Memory B cell (primary cell): ENCODE measurements at places on chromosomes 6 and 20.

DNA sequence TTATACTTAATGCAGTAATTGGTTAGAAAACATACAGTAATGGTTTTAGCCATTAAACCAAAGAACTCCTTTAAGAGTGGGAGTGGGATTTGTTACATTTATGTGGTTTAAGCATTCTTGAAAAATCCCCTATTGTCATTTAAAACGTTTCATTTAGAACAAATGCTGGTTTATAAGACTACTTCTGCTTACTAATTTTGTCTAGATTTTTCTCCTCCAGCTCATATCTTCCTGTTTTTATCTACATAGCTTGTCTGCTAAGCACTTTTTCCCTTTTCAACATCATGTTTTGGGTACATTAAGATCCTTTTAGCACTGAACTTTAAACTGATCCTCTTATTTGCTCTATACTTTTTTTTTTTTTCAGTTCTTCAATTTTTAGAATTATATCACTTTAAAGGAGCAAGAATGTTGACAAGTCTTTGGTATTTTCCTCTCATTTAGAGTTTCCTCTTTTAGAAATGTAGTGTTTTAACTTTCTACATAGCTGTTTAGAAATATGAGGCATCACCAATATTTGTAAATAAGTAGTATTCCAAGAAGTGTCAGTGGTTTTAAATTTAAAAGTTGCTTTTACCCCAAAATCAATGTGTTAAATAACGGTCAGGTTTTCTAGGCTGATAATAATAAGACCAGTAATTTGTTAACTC lies 80.9 kb downstream of the SESN1 start:
- DNase-seq, result no peak

GRCh38 chr20:34544109-34544796 lies 14.3 kb upstream of the MAP1LC3A start:
- no peak for DNase-seq

DNA sequence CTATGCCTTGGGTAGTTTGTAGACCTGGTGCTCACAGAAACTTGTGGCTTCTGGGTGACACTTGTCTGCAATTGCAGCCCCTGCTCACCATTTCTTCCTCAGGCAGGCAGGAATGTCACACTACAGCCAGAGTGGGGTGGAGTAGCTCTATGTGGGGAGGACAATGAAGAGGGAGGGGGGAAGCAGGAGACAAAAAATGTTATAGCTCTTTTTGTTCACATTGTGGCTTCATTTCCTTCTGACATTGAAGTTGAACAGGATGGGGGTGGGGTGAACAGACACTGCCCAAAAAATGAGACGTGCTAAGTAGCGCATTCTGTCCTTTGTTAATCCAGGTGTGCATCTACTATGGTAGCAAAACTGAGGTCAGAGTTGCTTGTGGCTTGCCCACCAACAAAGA lies at the start of gene THEMIS:
TSS of gene THEMIS (minus strand) at position 124 of the 400 bp plus-strand sequence. CDS start 126 bp downstream, outside the sequence.
- DNase-seq, result no peak

GRCh38 chr6:167699141-167699931 lies 127.4 kb upstream of the AFDN start:
- DNase-seq, result peak; percentile 35

GRCh38 chr20:3334156-3334943 lies 73.1 kb downstream of the DNAAF9 start:
- no peak for DNase-seq

- DNase-seq, result no peak
These were observed 61.1 kb upstream of the TCF21 start for GRCh38 chr6:133827766-133828165.

GRCh38 chr20:41984031-41984430 lies 365.9 kb upstream of the CHD6 start:
- DNase-seq, result no peak

GRCh38 chr6:5208471-5208971 lies 52.2 kb downstream of the LYRM4 start:
- no peak for DNase-seq

GRCh38 chr6:43951063-43951755 lies 176.0 kb downstream of the MRPL14 start:
- no peak for DNase-seq

- DNase-seq, result no peak
These were observed 49.4 kb upstream of the DACT2 start for GRCh38 chr6:168368936-168369335.

DNA sequence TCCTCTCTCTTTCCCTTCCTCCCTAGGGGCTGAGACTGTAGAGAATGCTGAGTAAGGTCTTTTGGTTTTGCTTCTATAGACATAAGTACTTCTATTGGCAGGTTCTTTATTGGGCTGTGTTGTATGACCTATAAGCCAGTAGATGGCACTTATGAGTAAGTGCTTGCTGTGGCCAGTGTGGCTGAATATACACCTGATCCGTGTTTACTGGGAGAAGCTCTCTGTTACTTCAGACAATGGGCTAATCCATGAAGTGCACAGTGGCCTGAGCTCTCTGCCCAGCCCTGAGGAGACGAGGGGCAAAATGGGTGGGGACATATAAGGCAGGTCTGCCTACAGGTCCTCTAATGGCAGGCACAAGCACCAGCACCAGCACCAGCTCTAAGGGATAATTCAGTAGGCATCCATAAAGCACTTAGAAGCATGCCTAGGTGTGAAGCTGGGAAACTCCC lies 610.3 kb downstream of the RNF144B start:
- DNase-seq, result no peak

- DNase-seq, result no peak
These were observed 325.2 kb upstream of the NT5E start for GRCh38 chr6:85124472-85125354.

GRCh38 chr6:3990692-3991491 lies 88.0 kb downstream of the FAM217A start:
- DNase-seq, result peak; percentile 66

- no peak for DNase-seq
These were observed 318.0 kb upstream of the PTCHD4 start for GRCh38 chr6:48429021-48429420.

DNA sequence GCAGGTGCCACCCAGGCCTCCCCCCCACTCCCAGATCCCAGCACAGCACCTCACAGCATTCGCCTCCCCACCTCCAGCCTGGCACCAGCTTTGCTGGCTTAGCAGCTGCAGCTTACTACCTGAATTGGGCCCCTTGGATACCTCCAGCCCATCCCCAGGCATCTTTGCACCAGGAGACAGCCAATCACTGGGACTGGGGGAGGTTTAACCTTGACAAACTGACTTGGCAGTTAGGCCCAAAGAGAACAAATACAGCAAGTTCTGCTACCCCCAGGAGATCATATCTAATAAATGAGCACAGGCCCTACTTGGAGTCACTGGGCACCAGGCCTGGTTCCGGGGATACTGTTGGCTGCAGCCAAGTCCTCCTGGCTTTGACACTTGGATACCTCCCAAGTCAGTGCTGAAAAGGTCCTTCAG lies 8.8 kb downstream of the PDRG1 start:
- DNase-seq, result no peak

DNA sequence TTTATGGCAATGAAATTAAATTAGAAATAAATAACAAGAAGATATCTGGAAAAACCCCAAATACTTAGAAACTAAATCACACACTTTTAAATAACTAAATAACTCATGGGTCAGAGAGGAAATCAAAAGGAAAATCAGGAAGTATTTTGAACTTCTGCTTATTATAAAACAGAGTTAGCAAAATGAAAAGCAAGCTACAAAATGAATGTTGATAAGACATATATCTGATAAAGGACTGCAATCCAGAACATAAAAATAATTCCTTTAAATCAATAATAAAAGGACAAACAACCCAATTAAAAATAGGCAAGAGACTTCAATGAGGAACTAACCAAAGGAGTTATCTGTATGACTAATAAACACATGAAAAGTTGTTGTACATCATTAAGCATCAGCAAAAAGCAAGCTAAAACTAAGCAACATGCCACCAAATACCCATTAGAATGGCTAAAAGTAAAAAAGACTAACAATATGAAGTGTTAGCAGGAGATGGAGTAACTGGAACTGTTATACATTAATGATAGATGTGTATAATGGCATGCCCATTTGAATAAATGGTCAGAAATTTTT lies 38.9 kb upstream of the STMND1 start:
- no peak for DNase-seq

- DNase-seq, result no peak
These were observed 49.4 kb downstream of the PDSS2 start for GRCh38 chr6:107409942-107410341.

DNA sequence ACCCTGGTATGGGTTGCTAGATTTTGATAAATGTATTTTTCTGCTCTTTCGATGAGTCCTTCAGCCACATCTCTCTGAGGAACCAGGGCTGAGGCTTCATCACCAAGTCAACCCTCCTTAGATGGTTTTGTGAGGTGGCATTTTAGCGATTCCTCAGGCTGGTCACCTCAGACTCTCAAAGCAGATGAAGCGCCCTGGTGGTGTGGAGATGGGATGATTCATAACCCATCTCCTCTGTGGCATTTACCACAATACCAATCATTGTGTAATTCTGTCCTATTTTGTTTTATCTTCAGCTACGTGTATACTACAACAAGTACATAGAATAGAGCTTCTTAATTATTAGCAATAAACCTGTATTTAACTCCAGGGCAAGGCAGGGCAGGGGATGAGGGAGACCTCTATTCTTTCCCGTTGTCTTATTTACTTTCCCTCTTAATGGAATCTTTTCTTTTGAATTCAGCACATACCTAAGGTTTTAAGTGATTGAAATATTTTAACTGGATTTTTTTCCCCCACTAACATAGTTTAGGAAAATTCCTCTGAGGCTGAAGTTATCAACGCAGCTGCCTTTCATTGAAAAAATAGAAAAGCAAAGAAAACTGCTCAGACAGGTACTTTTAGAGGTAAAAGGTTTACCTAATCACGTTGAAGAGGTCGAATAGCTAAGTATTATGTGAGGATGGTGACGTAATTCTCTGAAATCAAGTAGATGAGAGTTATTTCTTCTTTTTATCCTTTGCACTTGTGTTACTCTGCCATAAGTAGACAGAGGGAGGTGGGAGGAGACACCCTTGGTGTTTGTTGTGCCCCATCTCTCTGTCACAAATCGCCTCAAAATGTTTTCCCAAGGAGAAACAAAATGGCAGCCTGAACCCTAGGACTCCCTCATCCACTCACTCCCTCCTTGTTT lies 57.4 kb upstream of the EDN3 start:
- DNase-seq, result no peak

DNA sequence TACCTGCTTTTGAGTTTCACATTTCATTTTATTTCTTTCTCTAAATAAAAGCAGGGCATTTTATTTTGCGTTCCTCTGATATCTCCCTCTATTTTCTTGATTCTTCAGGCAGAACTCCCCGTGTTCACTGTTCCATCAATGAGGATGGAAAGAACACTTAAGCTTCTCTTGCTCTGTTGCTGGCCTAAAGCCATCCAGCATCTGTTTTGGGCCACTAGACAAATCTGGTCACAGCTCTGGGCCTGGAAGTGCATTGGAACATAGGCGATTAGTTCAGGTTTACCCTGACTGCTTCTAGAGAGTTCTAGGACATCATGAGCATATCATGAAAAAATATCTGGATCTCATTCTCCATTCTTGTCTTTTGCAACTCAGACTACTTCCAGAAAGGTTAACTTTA lies 611.2 kb downstream of the UTRN start:
- no peak for DNase-seq

GRCh38 chr20:49814057-49814694 lies 1.5 kb downstream of the SLC9A8 start:
- DNase-seq, result no peak

- DNase-seq, result no peak
These were observed 31.7 kb downstream of the THEMIS start for GRCh38 chr6:127869183-127869582.

DNA sequence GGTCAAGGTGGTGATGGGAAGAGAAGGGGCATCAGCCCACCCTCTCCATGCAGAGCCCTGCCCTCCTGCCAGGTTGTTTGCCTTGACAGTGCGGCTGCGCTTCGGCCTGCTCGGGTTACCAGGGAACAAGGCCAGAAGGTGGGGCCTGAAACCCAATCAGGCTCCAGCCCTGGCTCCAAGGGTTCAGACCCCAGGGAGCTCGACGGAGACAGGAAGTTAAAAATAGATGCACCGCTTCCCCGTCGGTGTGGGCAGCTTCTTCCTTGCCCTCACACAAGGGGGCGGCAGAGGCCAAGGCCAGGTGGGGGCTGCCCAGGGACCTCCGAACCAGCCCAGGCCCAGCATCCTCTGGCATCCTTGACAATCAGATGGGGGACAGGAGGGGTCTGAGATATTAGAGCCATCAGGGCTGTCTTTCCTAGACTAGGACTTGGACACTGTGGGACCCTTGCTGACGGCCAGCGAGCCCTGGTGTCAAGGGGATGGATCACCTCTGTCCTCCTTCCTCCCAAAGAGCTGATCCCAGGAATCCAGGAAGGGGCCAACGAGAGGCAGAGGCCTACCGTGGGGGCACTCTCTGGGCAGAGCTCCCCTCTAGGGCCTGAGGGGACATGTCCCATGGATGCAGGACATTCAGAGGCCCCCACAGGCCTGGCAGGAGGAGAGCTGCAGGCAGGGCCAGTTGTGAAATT lies 65.2 kb downstream of the RIPOR3 start:
- DNase-seq, result no peak

GRCh38 chr6:152301021-152301764 lies 336.0 kb downstream of the SYNE1 start:
- no peak for DNase-seq

GRCh38 chr20:64116541-64117431 lies 9.4 kb upstream of the NPBWR2 start:
- no peak for DNase-seq

GRCh38 chr6:84019141-84019841 lies 14.3 kb upstream of the MRAP2 start:
- no peak for DNase-seq

DNA sequence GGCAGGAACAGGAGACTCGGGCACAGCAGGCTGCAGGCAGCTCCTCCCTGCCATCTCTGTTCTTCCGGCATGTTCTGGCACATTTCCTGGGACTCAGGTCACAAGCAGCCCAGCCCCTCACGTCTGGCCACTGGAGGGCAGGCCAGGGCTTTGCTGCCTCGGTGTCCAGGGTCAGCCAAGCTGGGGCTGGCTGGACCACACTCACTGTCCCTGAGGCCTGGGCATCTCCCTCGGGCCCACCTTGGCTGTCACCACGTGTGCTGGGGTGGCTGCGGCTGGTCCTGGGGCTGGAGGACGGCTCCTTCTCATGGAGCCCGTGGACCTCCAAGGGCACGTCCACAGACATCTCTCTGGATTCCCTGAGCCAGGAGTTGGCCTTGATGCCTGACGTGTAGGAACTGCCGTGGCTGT lies 18.5 kb downstream of the FRMD1 start:
- DNase-seq, result no peak

DNA sequence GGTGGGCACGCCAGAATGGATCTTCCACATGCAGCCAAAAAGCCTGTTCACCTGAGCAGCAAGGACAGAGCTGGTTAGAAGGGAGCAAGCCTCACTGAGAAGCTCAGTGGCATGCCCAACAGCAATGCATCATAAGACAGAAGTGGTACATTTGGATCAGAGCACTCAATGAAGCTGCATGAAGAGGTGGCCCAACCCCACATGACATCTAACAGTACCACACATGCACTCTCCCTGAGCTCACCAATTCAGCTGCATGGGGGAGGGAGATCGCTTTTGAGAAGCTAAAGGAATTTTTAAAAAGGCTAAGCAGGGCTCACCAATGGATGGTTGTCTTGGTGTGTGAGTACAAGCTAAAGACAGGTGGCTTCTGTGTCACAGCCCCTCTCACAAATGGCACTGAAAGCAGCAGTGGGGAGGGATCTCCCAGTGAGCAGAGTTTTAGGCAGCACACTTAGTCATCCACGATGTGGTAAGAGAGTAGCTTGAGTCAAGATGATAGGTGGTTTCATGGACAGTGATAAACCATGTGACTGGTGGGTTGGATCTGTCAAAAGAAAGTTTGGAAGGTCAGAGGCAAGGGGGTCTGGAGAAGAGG lies 166.6 kb upstream of the TAB2 start:
- no peak for DNase-seq
